ENCODE measurements at places on chromosomes 11 and 22. TPM values are rescaled to one million over a fixed set of nuclear protein-coding genes. Genes with fewer than 3 reads are reported as not detected.

GRCh38 chr11:65802841-65803240 lies 16.0 kb downstream of the OVOL1 start:
- H3K4me3 ChIP-seq = no peak overlapping the region
- no peaks in the 10 kb centered on the region for H3K4me1 ChIP-seq
- H3K36me3 ChIP-seq = no peaks in the 10 kb centered on the region
- no peak overlapping the region for H3K27ac ChIP-seq
- DNase-seq = no peak
- H3K27me3 ChIP-seq = no peaks in the 10 kb centered on the region

DNA sequence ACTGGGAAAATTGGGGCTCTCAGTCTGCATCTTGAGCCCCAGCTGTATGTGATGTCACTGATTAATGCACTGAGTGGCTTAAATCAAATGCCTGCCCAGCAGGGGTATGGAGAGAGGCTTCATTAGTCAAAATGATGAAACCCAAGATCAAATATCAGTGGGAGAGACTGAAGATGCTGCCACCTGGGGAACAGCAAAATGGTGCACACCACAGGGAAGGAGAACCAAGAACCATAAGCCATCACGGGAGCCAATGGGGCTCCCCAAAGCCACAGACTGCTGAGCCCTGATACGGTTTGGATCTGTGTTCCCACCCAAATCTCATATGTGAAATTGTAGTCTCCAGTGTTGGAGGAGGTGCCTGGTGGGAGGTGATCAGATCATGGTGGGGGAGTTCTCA lies 85.6 kb downstream of the CTTN start:
- H3K27ac ChIP-seq = no peak overlapping the region
- no peak overlapping the region for H3K4me3 ChIP-seq
- no peak for DNase-seq
- peaks cover 4% of the 10 kb centered on the region for H3K36me3 ChIP-seq

- H3K36me3 ChIP-seq = no peaks in the 10 kb centered on the region
- no peak for DNase-seq
- H3K27ac ChIP-seq = no peak overlapping the region
- peaks cover 5% of the 10 kb centered on the region for H3K4me1 ChIP-seq
Measured at GRCh38 chr11:66328031-66328301, 8.3 kb downstream of the RIN1 start.

- DNase-seq = no peak
- H3K4me3 ChIP-seq = no peak overlapping the region
- H3K4me1 ChIP-seq = no peaks in the 10 kb centered on the region
- H3K27me3 ChIP-seq = no peaks in the 10 kb centered on the region
- H3K27ac ChIP-seq = no peak overlapping the region
- no peaks in the 10 kb centered on the region for H3K36me3 ChIP-seq
Measured at GRCh38 chr22:37137903-37138665, 11.6 kb downstream of the IL2RB start.

DNA sequence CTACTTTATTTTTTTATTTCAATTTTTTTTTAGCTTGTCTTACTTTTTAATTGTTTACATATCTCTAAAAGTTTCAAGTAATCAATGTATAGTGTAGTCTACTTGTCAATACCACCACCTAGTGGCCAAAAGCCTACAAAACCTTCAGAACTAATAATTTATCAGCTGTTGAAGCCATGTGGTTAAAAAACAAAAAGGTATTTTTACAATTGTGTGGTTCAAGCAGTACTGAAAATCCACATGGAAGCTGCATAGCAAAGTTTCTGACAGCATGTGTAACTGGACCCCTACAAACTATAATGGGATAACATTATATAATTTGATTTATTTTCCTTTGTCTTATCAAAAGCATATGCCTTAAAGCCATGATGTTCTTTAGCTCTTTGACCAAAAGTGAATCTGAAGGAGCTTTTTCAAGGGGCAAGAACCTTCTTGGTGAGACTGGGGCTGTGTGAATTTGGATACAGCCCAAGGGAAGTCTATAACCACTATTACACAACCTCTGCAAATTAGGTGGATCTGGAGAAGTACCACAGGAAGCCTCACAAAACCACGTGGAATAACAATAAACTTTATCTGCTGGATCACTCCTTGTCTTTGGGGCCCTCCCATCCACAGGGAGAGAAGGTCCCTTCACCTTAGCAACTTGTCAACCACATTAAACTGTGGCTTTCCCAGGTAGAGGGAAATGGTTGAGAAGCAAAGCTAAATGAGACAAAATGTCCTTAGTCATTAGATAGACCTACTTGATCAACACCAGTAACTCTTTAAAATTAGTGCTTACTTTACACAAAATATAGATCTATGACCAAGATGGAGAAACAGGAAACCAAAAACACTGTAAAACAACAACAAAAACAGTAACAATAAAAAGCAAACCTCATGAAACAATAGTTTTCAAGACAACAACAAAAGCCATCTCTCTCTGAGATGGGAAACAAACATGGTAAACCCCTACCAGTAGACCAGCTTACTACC lies 9.9 kb downstream of the NARS2 start:
- peaks cover 47% of the 10 kb centered on the region for H3K36me3 ChIP-seq
- no peak overlapping the region for H3K4me3 ChIP-seq
- H3K27ac ChIP-seq = no peak overlapping the region
- H3K27me3 ChIP-seq = no peaks in the 10 kb centered on the region

The HEPHL1 gene
- 0.19 TPM for total RNA-seq

Data from H1 (cell line).